ENCODE measurements at places on chromosomes 1 and 21. TPM values are rescaled to one million over a fixed set of nuclear protein-coding genes. Genes with fewer than 3 reads are reported as not detected.

GRCh38 chr21:42530167-42530518 is 16.5 kb downstream of the SLC37A1 start:
- no peak for DNase-seq

- DNase-seq: no peak
Observed at GRCh38 chr1:233981042-233981675, 76.7 kb downstream of the SLC35F3 start.

GRCh38 chr1:58765006-58765405 is 18.8 kb downstream of the JUN start:
- no peak for DNase-seq

- DNase-seq: no peak
Observed at GRCh38 chr1:36520056-36520455, 37.3 kb upstream of the CSF3R start.

GRCh38 chr21:32994305-32994704 is 31.4 kb upstream of the OLIG2 start:
- no peak for DNase-seq

- no peak for DNase-seq
Observed at GRCh38 chr1:228472655-228473054, 14.5 kb upstream of the RNF187 start.

DNA sequence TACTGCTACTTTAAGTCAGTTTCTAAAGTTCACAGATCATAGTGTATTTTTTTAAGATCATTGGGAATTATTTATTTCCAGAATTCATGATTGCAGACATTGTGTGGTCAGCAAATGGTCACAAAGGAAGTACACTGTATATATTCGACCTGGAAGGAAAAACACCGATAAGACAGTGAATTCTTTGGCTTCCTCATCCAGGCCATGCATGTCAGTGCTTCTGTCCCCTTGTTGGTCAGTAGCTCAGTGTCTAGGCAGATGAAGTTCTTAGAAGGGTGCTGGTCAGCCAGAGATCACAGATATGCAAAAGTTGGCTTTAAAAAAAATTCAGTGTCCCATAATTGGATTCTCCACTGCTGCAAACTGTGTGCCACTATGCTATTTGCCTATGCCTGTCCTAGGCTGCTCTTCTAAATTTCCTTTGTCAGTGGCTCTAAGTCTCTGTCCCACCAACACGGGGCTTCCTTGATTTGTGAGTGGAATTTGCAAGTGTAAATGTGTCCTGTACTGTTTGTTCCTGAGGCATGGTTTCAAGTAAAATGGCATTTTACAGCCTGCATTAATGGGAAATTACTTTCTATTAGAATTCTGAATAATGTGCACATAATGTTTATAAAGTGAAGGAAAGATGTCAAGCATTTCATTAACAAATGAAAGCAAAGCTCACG is 12.0 kb upstream of the VAMP4 start:
- DNase-seq: no peak

DNA sequence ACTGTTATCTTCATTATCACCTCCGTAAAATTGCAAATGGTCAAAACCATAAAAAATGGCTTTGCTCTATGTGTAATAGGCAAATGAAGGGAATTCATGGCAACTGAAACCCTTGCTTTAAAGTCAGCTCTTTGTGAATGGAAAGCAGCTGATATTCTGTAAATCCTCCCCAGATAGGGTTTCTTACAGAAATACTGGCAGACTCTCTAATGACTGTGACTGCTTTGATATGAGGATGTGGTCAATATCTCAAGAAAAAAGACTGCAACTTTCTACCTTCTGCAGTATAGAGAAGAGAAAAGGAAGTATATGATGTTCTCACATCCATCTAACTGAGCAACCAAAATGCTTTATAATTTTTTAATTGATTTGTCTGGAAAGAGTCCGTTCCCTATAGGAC is 193.1 kb downstream of the ST6GALNAC3 start:
- DNase-seq: no peak

GRCh38 chr1:6581561-6582305 is 1.9 kb downstream of the ZBTB48 start:
- no peak for DNase-seq

DNA sequence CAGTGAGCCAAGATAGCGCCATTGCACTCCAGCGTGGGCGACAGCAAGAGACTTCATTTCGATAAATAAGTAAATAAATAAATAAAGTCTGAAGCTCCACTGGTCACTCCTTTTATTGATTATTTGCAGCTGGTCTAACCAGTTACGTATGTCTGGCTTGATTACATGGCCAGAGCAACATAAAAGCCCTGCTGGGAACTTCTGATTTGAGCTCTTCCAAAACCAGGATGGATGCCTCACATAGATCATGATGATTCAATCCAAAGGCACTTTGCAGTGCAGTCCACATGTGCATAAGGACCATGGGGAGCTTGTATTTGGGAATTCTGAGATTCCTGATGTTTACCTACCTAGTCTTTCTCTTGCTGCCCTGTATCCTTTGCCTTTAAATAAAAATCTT is 24.0 kb downstream of the NSUN4 start:
- DNase-seq: no peak

- DNase-seq: no peak
Observed at GRCh38 chr1:203069030-203069747, 16.6 kb downstream of the MYOG start.

- DNase-seq: no peak
Observed at GRCh38 chr1:101120868-101121267, 95.3 kb upstream of the DPH5 start.

GRCh38 chr1:234413485-234413884 is 40.2 kb downstream of the COA6 start:
- no peak for DNase-seq

DNA sequence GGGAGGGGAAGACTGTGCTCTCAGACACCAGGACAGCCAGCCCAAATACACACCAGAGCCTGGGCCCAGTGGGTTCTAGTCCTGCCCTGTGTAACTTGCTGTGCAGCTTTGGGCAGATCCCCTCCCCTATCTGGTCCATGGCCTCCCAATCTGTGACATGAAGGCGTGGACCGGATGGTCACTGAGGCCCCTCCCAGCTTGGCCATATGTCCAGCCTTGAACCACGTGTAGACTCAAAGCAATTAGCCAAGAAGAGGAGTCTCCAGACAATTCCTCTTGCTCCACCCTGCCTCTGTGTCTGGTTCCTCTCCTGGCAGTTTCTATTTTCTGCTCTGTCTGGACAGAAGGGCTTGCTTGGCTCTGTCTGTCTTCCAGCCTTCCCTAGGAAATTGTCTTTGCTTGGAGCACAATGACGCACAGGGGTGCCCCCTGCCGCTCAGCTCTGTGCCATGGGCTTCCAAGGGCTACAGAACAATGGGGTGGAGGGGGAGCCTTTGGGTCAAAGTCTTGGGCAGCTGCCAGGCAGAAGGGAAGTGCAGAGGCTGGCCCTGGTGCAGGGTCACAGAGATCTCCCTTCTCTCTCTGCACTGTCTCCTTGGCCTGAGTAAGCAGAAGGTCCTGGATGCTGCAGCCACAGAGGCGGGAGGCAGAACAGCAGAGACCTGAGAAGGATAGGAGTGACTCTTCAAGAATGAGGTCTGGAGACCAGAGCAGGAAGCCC is 66.1 kb downstream of the TENT5C start:
- DNase-seq: no peak

DNA sequence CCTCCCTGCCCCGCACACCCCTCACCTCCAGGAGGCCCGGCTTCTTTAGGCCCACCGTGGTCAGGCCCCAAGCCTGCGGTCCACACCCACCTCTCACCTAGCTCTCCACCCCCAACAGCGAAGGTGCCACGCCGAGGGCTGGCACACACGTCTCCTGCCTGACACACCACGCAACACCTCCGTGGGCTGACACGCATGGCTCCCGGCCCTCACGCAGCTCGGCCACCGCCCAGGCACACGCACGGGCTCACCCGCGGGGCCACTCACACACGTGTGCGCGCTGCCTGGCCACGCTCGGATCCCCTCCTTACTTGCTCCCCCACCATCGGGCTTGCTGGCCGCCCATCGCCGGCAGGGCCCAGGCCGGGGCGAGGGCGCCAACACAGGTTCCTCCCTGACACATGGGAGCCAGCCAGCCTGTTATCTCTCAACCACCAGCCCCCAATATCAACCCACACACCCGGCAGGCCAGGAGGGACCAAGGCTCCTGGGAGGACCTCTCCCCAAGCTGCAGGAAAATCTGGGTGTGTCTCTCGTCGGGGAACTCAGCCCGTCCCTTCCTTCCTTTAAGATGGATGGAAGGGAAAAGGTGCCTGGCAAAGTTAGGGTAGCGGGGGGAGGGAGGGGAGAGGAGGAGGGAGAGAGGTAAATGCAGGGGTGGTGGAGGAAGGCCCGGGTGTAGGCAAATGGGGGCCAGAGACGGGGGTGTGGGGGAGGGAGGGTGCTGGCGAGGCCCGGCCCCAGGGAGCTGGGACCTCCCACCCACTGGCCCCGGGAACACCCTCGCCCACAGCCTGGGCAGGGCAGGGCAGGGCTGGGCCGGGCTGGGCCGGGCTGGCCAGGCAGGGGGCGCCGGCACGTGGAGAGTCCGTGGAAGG is 546 bp downstream of the ELOVL1 start:
- no peak for DNase-seq

DNA sequence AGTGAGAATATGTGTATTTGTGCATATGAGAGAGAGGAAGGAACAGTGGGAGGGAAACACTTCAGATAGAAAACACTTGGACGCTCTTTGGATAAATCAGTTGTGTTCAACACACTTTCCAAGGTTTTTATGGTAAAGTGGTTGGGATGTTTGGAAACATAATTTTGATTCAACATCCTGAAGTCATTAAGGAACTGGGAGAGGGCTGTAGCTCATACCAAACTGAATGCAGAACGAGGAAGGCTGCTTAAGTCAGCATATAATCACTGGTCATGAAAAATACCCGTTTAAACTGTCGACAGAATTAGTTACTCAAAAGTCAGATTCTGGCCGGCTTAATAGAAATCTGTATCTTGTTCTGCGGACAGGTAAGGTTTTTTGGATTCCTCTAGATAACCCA is 14.9 kb downstream of the LIX1L start:
- no peak for DNase-seq

DNA sequence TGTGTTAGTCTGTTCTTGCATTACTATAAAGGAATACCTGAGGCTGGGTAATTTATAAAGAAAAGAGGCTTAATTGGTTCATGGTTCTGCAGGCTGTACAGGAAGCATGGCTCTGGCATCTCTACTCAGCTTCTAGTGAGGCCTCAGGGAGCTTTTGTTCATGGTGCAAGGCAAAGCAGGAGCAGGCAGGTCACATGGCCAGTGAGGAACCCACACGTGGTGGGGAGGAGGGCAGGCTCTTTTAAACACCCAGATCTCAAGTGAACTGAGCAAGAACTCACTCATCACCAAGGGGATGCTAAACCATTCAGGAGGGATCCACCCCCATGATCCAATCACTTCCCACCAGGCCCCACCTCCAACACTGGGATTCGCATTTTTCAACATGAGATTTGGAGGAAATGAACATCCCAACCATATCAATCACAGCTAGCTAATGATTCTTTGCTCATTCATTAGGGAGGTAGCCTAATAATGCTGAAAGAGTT is 51.4 kb upstream of the RAP1A start:
- DNase-seq: no peak

- DNase-seq: no peak
Observed at GRCh38 chr1:226453015-226453704, 45.3 kb upstream of the PARP1 start.

- no peak for DNase-seq
Observed at GRCh38 chr1:45945426-45945825, 142.0 kb downstream of the MAST2 start.

DNA sequence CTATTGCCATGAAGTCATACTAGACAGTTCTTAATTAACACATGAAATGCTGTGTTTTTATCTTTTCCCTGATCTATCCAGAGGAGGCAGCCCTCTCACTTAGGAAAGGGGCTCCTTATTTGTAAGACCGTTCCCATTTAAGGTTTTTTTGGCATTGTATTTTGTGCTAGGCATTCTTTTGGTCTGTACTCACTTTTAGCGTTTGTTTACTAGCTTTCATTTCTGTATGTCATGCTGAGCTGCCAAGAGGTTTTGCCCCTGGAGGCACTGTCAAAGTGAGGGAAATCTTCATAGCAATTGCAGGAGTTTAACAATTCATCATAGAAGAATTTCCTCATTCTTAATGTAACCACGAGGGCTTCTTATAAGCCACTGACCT is 59.5 kb downstream of the MTR start:
- DNase-seq: no peak

DNA sequence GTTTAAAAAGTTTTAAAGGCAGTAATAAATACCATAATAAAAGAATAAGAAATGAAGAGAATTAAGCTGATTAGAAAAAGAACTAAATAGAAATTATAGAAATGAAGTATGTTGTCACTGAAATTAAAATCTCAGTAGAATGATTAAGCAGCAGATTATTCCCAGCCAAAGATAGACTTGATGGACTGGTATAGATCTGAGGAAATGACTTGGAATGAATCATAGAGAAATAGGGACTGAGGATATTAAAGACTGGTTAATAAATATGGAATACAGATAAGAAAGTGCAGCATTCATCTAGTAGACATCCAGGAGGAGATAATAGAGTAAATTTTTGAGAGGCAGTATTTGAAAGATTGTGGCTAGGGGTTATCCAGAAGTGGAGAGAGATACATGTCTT is 28.7 kb downstream of the MARK1 start:
- no peak for DNase-seq

- DNase-seq: no peak
Observed at GRCh38 chr1:169670836-169671235, 40.6 kb downstream of the SELL start.

- no peak for DNase-seq
Observed at GRCh38 chr1:229596925-229597699, 28.8 kb downstream of the TAF5L start.

- DNase-seq: no peak
Observed at GRCh38 chr1:91803123-91803522, 82.8 kb downstream of the TGFBR3 start.

- no peak for DNase-seq
Observed at GRCh38 chr1:226723657-226724532, 15.2 kb downstream of the ITPKB start.

The IRF2BP2 gene
- total RNA-seq: 181 TPM

The CD1E gene
- not detected for total RNA-seq

The CELF3 gene
- total RNA-seq: 17.9 TPM

The OR2G6 gene
- not detected for total RNA-seq

The CFHR1 gene
- total RNA-seq: not detected

The AMY2A gene
- total RNA-seq: not detected

The FLG2 gene
- total RNA-seq: not detected

The CCDC30 gene
- 9.3 TPM for total RNA-seq

The AMY1C gene
- not detected for total RNA-seq

The HSD11B1 gene
- total RNA-seq: not detected

The NPL gene
- total RNA-seq: 3.2 TPM

Measured in type B pancreatic cell (in vitro differentiated cells).